ENCODE measurements at places on chromosomes 12 and 14.

DNA sequence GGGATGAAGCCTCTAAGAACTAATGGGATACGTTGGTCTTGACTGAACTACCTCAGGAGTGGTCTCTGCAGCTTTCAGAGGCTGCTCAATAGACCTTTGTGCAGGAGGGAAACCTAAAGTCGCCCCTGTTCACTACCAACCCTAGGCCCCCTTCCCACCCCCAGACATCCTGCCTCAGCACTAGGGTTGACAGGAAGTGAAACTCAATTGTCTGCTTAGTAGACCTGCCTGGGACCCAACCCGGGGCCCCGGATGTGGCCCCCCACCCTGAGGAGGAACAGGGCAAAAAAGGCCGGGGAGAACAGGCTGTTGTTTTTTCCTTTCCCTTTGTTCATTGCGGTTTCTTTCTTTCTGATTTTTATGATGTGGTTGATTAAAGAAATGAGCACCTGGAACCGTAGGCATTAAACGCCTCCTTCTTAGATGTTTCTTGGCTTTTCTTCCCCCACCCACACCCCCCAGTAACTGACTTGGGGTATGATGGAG is 1.6 kb upstream of the DGKA start:
- peak; percentile 68 for DNase-seq

DNA sequence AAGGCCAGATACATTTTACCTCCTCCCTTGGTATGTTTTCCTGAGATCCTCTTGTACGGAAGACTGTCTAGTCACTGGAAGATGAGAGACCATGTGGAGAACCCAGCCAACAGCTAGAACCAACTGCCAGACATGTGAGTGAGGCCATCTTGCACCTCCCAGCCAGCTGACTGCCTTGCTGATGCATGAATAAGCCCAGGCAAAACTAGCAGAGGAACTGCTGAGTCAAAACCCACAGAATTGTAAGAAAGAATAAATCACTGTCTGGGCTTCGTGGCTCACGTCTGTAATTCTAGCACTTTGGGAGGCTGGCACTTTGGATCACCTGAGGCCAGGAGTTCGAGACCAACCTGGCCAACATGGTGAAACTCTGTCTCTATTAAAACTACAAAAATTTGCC is 160.0 kb downstream of the TPH2 start:
- DNase-seq: no peak

GRCh38 chr12:39919790-39920189 is 186.1 kb downstream of the SLC2A13 start:
- no peak for DNase-seq

DNA sequence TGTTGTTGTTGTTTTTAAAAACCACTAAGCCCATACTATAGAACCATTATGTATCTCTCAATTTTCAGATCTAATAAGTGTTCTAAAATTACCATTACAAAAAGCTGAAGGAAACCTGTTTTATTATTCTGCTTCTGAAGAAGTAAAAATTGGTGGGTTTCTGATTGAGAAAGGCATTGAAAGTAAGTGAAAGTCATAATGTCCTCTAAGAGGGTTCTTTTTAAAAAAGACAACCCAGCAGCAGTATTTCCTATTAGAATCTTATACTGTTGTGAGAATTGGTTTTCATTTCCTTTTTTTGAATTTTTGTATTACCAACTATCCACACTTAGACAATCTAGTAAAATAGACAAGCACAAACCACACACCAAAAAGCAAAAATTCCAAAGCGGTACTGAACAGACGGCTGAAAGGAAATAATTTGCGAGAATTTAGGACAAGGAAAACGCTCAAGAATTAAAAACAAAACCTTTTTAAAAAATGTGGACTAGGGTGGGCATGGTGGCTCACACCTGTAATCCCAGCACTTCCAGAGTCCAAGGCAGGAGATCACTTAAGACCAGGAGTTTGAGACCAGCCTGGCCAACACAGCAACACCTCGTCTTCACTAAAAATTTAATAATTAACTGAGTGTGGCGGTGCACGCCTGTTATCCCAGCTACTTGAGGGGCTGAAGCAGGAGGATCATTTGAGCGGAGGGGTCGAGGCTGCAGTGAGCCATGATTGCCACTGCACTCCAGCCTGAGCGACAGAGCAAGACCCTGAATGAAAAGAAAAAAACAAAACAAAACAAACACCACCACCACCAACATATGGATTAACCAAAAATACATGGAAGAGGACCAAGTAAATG is 66.7 kb upstream of the AP4S1 start:
- no peak for DNase-seq

DNA sequence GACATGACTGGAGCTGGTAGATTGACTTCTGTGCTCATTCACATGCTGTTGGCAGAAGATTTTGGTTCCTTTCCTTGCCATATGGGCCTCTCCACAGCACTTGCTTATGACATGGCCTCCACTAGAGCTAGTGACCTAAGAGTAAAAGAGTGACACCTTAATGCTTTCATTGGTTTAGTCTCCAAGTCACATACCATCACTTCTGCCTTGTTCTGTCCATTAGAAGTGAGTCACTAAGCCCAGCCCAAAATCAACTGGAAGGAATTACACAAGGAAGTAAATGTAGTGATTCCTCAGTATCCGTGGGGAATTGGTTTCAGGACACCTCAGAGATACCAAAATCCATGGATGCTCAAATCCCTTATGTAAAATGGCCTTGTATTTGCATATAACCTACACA is 81.3 kb downstream of the PPHLN1 start:
- no peak for DNase-seq

GRCh38 chr12:96034621-96035282 is 635 bp downstream of the LTA4H start:
- no peak for DNase-seq

GRCh38 chr12:120438495-120439198 is 734 bp downstream of the COX6A1 start:
- no peak for DNase-seq

DNA sequence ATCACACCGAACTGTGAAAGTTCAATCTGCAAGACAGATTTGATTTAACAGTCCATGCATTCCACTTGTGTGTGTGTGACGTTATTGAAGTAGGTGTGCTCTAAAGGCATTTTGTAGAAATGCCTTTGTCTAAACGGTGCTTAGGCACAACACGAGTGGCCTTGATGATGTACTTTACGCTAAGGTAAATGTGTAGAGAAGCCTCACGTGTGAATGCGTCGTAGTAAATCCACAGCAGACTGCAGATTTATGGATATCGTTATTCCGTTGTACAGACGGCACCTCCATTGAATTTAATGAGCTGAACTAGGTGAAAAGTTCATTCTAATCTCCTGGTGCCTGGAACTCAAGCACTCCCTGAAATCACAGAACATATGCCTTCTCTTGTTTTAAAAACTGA is 202.8 kb upstream of the STXBP6 start:
- no peak for DNase-seq

GRCh38 chr12:71763677-71764379 is 9.2 kb downstream of the RAB21 start:
- DNase-seq: no peak

Measured in activated CD4-positive, alpha-beta T cell treated with anti-CD3 and anti-CD28 coated beads for 24 hours (primary cell).